ENCODE measurements at places on chromosomes 1 and 21.
A peak's percentile ranks its signal among the peaks of the same experiment; 100 is the strongest.

DNA sequence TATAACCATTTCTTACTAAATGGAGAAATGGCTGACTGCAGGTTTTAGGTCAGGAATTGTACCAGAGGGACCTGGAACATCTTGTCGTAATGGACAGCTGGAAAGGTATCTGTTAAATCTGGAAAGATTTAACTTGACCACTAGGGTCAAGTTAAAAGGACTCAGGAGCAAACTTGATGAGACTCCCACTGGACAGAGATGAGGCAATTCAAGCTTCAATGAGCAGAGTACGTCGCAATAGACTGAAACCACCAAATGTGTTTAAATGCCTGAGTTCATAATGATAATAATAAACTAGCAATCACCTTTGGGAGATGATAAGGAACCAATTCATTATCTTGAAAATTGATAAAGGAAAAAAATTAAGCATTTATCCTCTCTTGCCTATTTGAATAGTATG lies 8.7 kb downstream of the IFNLR1 start:
- no peak for DNase-seq

DNA sequence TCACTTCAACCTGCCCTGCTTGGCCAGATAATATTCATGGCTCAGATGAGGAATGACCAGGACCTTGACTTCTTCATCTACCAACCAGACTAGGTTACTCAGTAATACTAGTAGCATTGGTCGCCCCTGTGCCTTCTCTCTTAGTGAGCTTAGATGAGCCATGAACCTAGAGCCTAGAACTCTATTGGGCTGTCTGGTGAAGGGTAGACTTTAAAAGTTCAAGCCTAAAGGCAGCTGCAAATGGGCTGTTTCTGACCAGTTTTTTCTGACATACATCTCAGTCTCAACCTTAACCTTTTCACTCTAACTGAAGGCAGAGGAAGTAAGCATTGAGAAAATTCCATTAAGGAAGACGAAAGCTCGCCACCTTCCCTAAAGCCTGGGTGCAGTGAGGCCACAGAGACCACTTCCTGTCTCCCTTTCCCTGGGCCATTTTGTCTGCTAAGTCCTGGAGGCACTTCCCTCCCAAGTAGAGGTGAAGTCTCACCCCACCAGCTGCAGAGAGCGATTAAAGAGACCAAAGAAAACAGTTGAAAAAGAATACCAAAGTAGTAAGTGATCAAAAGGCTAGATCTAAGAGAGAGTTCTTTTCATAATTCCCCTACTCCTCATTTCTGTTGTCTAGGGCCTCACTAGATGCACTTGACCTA lies 53.3 kb downstream of the MTR start:
- DNase-seq: peak; percentile 89

- DNase-seq: no peak
Observed at GRCh38 chr1:32706491-32706890, 3.9 kb upstream of the SYNC start.

GRCh38 chr1:234928642-234929041 lies 200.0 kb downstream of the TOMM20 start:
- no peak for DNase-seq

DNA sequence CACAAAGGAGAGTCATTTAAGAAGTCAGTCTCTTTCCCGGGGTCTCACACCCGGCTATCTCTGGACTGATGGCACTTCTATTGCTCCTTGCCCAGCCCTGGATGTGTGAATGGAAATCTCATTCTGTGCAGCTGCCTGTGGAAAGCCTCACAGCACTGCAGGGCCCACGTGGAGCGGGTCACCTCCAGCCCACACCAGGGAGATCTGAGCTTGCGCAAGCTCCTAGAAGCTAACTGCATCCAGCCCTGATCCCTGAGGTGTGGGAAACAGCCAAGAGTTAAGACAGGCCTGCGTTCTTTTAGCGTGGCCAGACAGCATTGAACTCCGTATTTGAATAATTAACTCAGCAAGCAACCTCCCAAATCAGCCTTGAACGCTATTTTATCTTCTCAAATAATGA lies 150.5 kb downstream of the LRIG2 start:
- no peak for DNase-seq

- no peak for DNase-seq
Observed at GRCh38 chr1:60575326-60575977, 501.9 kb upstream of the C1orf87 start.

DNA sequence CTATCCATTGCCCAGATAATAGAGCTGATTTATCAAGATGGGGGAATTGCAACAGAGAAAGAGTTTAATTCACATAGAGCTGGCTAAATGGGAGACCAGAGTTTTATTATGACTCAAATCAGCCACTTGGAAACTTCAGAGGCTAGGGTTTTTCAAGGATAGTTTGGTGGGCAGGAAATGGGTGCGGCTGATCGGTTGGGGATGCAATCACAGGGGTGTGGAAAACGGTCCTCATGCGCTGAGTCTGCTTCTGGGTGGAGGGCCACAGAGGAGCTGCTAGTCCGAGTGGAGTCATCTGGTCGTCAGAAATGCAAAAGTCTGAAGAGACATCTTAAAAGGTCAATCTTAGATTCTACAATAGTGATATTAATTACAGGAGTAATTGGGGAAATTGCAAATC lies 32.0 kb upstream of the FAM89A start:
- DNase-seq: no peak

- no peak for DNase-seq
Observed at GRCh38 chr1:206666031-206666561, 18.6 kb upstream of the MAPKAPK2 start.

DNA sequence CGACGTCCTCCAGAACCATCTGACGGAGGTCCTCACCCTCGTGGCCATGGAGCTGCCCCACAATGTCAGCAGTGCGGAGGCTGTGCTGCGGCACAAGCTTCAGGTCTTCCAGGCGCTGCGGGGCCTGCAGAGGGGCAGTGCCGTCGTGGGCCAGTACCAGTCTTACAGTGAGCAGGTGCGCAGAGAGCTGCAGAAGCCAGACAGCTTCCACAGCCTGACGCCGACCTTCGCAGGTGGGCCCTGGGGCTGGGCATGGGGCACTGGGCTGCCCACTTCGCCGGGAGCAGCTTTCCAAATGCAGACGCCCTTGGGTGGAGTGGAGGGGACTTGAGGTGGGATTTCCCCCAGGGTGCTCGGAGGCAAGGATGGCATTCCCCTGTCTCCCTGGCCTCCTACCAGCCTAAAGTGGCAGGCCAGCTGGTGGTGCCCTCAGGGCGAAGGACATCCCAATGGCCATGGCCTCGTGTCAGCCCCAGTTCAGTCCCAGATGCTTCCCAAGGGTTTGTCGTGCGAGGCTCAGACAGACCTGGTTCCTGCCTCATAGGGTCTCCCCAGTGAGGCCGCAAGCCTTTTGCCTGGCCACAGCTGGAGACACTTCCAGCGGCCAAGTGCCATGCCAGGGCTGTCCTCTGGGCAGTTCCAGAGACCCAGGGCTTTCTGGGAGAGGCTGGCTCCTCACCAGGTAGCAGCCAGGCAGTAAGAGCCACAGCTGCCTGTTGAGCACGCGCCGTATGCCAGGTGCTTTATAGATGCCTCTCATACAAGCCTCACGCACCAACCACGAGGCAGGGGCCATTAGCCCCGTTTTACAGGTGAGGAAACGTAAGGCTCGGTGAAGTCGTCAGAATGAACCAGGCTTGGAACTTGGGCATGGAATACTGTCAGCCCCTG lies 27.8 kb downstream of the H6PD start:
- DNase-seq: no peak

DNA sequence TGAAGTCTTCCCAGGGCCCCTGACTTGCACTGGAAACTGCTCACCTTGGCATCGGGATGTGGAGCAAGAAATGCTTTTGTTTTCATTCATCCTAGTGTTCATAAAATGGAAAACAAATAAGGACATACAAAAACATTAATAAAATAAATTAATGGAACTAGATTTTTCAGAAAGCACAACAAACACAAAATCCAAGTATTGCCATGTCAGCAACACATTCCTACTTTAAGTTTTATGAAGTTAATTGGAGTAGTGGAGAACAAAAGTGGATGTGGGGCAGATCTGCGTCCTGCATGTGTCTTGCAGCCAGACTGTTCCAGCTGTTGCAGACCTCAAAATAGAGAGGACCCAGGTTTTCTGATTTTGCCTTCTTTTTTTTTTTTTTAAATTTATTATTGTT lies 32.9 kb downstream of the PRMT2 start:
- no peak for DNase-seq

- DNase-seq: no peak
Observed at GRCh38 chr1:83741770-83742169, 257.2 kb downstream of the TTLL7 start.

DNA sequence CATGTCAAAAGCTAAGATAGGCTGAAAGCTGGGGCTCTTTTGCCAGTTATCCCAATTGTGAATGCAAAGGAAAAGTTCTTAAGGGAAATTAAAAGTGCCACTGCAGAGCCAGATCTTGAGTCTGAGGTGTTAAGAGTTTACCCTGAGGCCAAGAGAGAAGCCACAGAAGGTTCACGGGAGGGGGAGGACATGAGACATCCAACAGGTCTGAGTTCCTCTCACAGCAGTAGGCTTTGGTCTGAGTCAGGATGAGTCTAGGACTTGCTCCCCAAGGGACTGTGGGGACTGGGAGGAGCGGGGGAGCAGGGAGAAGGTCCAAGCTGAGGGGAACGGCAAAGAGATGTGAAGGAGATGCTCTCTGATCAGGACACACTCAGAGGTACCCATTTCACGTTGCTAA lies 411.2 kb upstream of the CAMK1G start:
- no peak for DNase-seq

- DNase-seq: no peak
Observed at GRCh38 chr1:94929351-94930217, 2.7 kb upstream of the CNN3 start.

DNA sequence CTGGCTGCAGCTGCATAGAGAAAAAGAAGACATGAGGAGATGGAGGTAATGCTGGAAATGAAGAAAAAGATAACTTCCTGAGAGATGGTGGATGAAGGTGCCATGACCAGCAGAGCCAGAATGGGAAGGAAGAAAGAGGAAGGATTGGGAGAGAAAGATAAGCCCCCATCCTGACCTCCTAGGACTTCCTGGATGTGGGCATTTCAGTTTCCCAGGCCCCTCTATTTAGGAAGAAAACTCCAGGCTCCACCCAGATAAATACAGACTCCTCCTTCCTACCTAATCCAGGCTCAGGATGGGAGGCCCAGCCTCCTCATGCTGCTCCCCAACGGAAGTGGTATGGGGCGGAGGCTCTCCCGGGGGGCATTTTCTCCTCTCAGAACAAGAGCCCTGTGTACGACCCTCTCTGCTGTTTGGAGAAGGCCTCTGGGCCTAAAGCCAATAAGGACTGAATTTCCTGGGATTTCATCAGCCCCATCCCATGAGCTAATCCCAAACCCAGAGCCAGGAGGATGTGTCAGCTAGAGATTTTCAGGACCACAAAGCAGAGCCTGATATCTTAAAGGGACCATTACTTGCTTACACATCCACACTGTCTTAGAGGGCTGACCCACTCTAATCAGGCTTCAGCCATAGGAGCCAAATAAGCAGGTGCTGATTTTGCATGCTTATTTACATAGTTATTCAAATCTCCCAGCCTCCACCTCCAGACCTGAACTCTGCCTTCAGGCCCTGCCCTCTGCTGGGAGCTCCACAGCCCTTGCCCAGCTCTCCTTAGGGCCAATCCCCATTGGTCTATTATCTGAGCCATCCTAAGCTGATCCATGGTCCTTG lies 5.1 kb upstream of the ARHGEF2 start:
- DNase-seq: no peak

DNA sequence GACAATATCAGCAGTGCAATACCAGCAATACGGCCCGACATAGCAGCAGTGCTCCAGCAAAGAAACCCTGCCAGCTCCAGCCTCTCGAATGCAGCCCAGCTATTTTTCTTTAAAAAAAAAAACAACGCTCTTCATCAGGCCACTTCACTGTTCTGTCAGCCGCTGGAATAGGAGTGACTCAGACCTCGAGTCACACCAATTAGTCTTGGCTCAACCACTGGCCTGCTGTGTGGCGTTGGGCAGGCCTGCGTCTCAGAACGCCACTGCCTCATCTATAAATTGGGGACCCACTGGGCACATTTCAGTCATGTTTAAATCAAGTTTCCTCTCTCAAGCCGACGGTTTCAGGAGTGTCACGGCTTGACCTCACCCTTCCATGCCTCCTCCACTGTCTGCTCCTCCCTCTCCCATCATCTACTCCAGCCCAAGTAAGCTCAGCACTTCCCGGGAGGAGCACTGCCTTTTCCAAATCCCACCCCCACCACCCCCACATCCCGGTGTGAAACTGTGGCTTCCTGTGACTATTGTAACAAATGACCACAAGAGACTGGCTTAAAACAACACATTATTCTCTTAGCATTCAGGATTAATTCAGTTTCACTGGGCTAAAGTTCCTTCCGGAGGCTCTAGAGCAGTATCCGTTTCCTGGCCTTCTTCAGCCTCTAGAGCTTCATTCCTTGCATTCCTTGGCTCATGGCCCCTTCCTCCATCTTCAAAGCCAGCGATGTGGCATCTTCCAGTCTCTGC lies 71.9 kb upstream of the EFHD2 start:
- no peak for DNase-seq

GRCh38 chr1:28966617-28967016 lies 52.2 kb downstream of the EPB41 start:
- DNase-seq: no peak

GRCh38 chr1:12458571-12458970 lies 159.4 kb downstream of the DHRS3 start:
- DNase-seq: no peak

GRCh38 chr1:203526572-203526971 lies 32.6 kb downstream of the OPTC start:
- DNase-seq: no peak

GRCh38 chr1:93813076-93813475 lies 65.9 kb downstream of the DNTTIP2 start:
- no peak for DNase-seq

- no peak for DNase-seq
Observed at GRCh38 chr1:200174525-200175295, 147.2 kb downstream of the NR5A2 start.

- no peak for DNase-seq
Observed at GRCh38 chr1:204340081-204340889, 19.4 kb downstream of the PLEKHA6 start.

DNA sequence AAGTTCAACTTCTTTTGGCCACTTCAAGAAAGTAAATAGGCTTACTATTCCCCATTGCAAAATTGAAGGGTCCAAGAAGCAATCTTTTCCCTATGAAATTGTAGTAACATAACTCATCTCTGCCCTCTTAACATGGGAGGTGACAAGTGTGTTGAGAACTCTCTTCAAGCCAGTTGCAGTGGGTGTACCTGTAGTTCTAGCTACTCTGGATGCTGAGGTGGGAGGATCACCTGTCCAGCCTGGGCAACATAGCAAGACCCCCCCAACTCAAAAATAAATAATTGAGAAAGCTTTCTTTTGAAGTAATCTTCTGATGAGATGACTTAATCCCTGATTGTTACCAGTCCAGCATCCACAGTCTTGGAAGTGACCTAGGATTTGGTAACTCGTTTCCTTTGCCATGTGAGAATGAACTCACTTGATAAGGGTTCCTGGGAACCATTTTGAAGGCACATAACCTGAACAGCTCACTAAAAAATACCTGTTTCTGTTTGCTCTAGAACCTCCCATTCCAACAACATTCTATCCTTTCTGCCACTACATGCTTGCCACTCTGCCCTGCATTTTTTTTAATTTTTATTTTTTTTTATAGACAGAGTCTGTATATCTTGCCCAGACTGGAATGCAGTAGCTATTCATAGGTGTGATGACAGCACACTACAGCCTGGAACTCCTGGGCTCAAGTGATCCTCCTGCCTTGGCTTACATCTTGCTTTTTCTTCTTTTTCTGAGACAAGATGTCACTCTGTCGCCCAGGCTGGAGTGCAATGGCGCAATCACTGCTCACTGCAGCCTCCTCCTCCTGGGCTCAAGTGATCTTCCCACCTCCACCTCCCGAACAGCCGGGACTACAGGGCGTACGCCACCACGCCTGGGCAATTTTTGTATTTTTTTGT lies 1.4 kb upstream of the IPO9 start:
- DNase-seq: no peak
